ENCODE measurements at places on chromosomes 2 and 18. TPM values are rescaled to one million over a fixed set of nuclear protein-coding genes. Genes with fewer than 3 reads are reported as not detected.

TRIM43 gene
- not detected for total RNA-seq

ACADL gene
- total RNA-seq = not detected

SLC5A7 gene
- total RNA-seq = not detected

SERPINB3 gene
- total RNA-seq = not detected

MYO3B gene
- not detected for total RNA-seq

ERMN gene
- total RNA-seq = not detected

TUBA4B gene
- total RNA-seq = not detected

IL1A gene
- total RNA-seq = 0.32 TPM

CFC1 gene
- total RNA-seq = not detected

MOGAT1 gene
- total RNA-seq = not detected

HS1BP3 gene
- 20.6 TPM for total RNA-seq

RGPD3 gene
- under 0.01 TPM for total RNA-seq

LINC00305 gene
- total RNA-seq = not detected

Data from bladder microvascular endothelial cell (primary cell).